Glutamatergic neuron (in vitro differentiated cells): ENCODE measurements at places on chromosomes 12 and 14. TPM values are rescaled to one million over a fixed set of nuclear protein-coding genes. Genes with fewer than 3 reads are reported as not detected.

- H3K27ac ChIP-seq, result no peak overlapping the region
- peaks cover 7% of the 10 kb centered on the region for H3K4me1 ChIP-seq
- H3K27me3 ChIP-seq, result no peaks in the 10 kb centered on the region
- H3K36me3 ChIP-seq, result no peaks in the 10 kb centered on the region
Observed at GRCh38 chr12:50988871-50989270, 36.5 kb downstream of the HIGD1C start.

The GSC gene
- total RNA-seq, result not detected

DNA sequence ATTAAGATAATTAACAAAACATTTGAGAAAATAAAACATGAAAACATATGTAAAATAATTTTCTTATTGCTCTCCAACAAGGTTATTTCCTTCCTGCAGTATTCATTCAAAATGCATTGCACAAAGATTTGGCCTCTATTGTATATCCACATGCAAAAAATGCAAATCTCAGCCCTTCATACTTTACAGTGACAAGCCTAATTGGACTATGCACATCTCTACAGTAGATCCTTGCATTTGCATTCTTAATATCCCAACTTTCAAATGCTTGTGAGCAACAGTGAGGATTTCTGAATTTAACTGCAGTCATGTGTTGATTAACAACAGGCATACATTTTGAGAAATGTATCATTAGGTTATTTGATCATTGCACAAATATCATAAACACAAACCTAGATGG, 333.7 kb downstream of the PAWR start:
- H3K27me3 ChIP-seq, result peaks cover 8% of the 10 kb centered on the region
- H3K36me3 ChIP-seq, result peaks cover 5% of the 10 kb centered on the region
- no peak for DNase-seq
- no peak overlapping the region for H3K4me3 ChIP-seq

The BBOF1 gene
- 0.91 TPM for total RNA-seq

- H3K36me3 ChIP-seq, result no peaks in the 10 kb centered on the region
- H3K27me3 ChIP-seq, result peaks cover 2% of the 10 kb centered on the region
- H3K4me1 ChIP-seq, result no peaks in the 10 kb centered on the region
- no peak overlapping the region for H3K27ac ChIP-seq
Observed at GRCh38 chr12:49309386-49309785, 13.7 kb upstream of the TROAP start.

DNA sequence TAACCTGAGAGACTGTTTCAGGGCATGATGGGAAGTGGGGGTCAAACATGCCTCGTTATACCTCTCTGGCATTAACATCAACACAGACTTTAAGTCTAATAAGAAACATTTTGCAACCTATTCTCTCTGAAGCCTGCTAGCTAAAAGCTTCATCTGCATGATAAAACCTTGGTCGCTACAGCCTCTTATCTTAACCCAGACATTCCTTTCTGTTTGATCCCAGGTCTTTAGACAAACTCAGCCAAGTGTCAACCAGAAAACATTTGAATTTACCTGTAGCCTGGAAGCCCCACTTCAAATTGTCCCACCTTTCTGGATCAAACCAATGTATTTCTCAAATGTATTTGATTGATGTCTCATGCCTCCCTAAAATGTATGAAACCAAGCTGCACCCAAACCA, 9.1 kb downstream of the PPP2R3C start:
- no peak for DNase-seq
- H3K4me1 ChIP-seq, result no peaks in the 10 kb centered on the region
- peaks cover 17% of the 10 kb centered on the region for H3K36me3 ChIP-seq
- no peaks in the 10 kb centered on the region for H3K27me3 ChIP-seq

The CCDC38 gene
- not detected for total RNA-seq

- DNase-seq, result no peak
- H3K27me3 ChIP-seq, result peaks cover 21% of the 10 kb centered on the region
Observed at GRCh38 chr12:3554371-3555115, 63.5 kb downstream of the PRMT8 start.

DNA sequence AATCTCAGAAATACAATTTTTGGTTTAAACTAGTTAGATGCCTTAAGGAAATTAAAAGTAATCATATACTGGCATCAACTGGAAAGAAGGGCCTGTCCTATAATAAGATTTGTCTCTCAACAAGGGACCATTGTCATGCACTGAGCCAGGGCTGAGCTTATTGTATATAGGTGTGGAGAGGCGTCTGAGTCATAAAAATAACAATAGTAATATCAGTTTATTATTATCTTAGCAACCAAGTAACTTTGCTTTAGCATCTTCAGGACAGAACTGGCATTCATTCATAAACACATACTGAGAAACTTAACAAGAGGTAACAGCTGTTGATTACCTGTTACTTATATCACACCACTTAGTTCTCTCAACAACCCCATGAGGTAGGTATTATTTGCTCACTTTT, 7.1 kb downstream of the KRT75 start:
- H3K4me1 ChIP-seq, result no peaks in the 10 kb centered on the region
- H3K36me3 ChIP-seq, result no peaks in the 10 kb centered on the region
- DNase-seq, result no peak
- H3K27ac ChIP-seq, result no peak overlapping the region
- peaks cover 2% of the 10 kb centered on the region for H3K27me3 ChIP-seq
